GM03348 (cell line): ENCODE measurements at places on chromosomes 2 and 18.

- peak; percentile 13 for DNase-seq
Observed at GRCh38 chr2:56077359-56077915, 106.4 kb upstream of the CCDC85A start.

GRCh38 chr2:21836261-21836660 lies 712.5 kb downstream of the TDRD15 start:
- DNase-seq = no peak

DNA sequence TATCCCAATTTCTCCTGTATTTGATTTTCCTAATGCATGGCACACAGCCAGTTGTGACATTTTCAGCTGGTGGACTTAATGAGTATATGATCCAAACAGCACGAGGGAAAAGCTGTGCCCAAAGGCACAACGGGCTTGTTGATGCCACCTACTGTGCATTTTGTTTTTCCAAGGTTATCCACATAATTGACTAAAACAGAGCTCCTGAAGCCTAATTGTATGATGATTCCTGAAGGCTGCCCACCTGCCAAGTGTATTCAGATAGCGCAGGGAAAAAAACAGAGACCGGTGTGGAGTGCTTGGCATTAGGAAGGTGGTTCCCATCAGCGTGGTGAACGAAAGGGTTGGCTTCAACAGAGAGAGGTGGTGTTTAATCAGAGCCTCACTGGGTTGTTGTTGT lies 14.9 kb downstream of the RBMS1 start:
- DNase-seq = no peak

GRCh38 chr2:128285329-128285931 lies 33.2 kb downstream of the HS6ST1 start:
- DNase-seq = no peak

DNA sequence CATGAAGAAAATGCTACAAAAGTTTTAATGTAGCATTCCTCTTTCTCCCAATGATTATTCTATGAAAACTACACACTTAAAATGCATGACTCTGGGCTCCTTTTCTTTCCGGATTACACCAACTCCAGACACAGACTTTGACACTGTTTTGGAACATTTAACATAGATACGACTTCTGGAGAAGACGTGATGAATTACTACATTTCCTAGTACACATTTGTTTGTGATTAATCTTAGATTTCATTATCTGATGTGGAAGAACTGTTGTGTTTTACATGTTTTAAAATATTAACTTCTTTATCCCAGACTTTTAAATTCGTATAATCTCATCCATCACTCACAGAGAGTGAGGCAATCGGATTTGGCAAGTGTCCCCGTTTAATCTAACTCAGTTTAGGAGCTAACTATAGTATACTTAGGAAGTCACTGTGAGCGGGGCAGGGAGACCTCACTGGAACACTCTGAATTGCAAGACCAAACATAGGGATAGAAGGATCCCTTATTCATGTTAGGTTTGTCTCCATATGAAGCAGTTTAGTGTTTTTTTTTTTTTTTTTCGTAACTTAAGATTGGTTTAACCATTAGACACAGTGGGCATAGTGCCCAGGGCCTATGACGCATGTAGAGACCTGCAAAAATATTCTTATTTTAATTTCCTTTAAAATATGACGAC lies 66.7 kb downstream of the PDE1A start:
- peak; percentile 5 for DNase-seq

GRCh38 chr18:62490967-62491695 lies 31.7 kb upstream of the ZCCHC2 start:
- DNase-seq = no peak

GRCh38 chr2:74226648-74227213 lies 28.3 kb downstream of the MTHFD2 start:
- peak; percentile 54 for DNase-seq
